Effector CD4-positive, alpha-beta T cell (primary cell): ENCODE measurements at places on chromosomes 3 and 15.

DNA sequence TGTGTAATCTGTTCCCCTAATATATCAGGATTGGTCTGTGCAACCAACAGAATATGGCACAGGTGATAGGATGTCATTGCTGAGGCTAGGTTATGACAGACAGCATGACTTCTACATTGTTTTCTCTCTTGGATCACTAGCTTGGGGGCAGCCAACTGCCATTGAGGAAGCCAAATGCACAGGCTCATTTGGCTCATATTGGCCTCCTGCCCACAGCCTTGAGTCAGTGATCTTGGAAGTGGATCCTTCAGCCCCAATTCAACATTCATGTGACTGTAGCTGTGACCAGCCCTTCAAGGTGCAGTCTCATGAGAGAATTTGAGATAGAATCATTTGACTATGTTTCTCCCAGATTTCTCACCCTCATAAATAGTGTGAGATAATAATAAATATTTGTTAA lies 675.6 kb downstream of the GRM7 start:
- DNase-seq: no peak

DNA sequence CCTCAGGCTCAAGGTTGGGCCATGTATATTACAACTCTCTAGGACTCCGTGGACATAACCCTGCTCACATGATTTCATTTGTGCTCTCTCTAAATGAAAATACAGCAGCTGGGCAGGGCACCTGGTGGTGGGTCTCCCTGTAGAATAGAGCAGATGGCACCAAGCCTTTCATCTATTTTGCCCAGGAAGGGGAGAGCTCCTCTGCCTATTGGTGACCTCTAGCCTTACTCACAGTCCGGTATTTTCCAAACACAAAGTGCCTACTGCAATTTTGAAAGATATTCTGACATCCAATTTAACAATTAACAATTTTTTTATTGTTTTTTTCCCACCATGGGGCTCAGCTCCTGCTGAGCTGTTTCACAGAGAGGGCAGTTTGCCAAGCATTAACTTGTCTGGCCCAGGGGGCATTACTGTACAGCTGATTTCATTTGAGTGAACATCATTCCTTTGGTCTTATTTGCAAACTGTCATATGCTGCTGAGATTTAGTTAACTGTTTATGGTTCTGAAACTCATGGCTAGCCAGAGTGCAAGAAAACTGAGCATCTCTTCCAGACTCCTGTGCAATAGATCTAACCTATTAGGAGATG lies 474.0 kb downstream of the EPHB1 start:
- DNase-seq: no peak

GRCh38 chr3:30630238-30631030 lies 24.0 kb downstream of the TGFBR2 start:
- no peak for DNase-seq

- no peak for DNase-seq
Measured at GRCh38 chr15:61518191-61518950, 289.3 kb upstream of the RORA start.

DNA sequence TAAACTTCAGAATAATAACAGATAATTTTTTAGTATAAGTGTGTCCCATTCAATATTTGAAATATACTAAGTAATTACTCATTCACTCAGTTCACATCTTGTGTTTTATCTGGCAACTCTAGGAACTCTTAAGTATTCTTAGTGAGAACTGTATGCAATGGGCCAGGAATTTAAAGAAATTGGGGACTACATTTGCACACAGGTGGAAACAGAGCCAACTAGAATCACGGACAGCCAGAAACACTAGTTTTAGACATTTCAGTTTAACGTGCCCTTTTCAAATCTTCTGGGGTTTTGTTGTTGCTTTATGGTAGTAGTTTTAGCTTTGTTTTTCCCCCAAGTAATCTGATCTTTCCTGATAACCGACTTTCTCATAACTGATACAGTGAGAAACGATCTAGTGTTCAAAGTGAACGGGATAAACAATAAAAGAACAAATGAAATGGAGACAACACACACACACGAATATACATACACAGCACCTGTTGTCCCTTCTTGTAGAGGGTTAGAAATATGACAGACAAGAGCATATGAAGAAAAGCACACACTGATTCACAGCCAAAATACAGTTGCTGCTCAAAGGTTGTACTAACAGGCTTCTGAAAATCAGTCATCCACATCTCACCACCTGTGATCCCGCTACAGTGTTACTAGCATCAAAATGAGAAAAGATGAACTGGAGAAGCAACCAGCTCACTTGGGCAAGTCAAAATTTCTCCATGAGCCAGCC lies 167.0 kb downstream of the FMN1 start:
- DNase-seq: no peak

DNA sequence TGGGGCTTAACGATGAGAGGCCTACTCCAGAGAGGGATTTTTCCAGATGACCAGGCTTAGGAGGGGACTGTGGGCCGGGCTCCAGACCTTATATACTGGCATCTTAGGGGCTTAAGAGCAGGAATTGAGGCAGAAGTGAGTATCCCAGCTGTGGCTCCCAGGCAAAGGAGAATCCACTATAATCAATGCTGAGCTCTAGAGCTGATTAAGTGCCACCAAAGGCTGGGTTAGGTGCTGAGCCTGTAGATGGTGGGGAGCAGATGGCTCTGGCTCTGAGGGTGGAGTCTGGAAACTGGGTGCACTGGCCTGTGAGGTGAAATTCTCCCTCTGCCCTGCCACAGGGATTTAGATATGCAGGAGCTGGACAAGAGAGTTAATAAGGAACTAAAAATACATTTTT lies 23.2 kb downstream of the IRAK2 start:
- DNase-seq: no peak

GRCh38 chr15:41661078-41661517 lies 893 bp downstream of the MGA start:
- no peak for DNase-seq

GRCh38 chr3:152497457-152497856 lies 228.7 kb downstream of the MBNL1 start:
- no peak for DNase-seq

GRCh38 chr15:75864213-75865059 lies 21.2 kb downstream of the UBE2Q2 start:
- DNase-seq: no peak
